Anterior cingulate cortex (tissue), 58 donors: ENCODE measurements at places on chromosomes 7 and 10.

- no peak for DNase-seq
These were observed 84.6 kb downstream of the PDGFA start for GRCh38 chr7:434891-435629.

DNA sequence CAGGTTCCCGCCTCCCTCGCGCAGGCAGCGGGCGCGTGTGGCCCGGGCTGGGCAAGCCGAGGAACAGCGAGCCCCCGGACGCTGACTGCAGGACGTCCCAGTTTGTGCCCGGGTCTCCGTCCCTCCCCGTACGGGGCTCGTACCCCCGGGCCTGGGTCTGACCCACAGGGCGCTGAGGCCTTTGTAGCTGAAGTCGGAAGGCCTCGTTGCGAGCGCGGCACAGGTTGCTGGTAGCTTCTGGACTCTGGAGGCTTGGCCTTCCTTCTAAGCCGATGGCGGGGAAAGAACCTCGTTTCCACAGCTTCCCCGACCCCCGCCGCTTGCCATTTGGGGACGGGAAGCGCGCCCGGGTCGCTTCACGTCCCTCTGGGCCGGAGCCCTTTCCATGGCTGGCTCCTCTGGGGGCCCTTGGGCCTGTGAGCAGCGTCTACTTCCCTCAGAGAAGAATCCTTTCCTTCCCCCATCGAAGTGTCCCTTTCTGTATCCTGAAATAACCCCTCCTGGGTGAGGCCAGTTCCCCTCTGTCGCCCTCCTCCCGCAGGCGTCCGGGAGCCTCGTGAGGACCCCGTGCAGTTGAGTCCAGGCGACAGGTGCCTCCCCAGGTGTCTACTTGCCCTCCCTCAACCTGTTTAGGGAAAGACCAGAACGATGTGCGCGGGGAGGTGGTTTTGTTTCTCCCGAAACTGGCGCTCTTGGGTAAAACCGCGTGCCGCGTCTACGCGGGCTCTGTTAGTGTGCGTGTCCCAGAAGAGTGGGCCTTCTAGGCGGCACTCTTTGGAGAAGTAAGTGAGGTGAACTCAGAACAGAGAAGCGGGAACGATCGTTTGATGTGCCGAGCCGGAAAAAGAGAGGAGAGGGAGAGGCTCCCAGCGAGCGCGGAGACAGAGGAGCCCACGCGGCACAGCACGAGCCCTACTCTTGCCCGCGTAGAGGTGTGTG lies 9.3 kb downstream of the EVX1 start:
- DNase-seq, result no peak

DNA sequence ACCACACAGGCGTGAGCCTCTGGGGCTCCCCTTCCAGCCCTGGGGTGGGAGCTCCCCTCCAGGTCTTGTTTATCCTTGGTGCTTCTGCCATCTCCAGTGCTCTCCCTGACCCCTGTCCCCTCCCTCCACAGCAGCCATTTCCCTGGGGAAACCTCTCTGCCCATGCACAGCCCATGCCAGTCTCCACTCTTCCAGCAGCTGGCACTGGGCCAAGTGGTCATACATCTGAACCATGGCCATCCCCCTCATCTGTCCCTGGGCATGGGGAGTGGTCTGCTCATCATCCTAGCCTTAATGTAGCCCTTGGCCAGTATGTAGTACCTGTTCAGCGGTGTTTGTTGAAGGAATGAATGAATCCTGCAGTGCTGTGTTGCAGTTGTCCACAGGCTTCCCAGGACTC lies 172.4 kb upstream of the ZNF32 start:
- DNase-seq, result no peak

- DNase-seq, result no peak
These were observed 4.3 kb downstream of the VIPR2 start for GRCh38 chr7:159140170-159140910.

DNA sequence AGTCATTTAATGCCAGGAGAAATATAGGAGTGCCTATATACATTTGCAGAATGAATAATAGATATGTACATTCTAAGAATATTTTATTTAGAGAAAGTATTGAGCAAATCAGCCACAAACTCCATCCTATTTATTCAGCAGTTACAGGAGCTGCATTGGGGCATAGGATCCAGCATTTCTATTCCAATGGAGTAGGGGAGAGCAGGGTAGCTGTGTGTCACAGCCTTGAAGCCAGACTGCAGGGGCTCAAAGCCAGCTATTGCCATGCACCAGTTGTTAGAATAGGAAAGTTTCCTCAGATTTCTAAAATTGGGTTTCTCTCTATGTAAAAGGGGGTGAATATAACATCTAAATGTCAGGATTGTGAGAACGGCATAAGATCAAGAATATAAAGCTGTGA lies 116.8 kb upstream of the MYO3A start:
- DNase-seq, result no peak

GRCh38 chr7:16951483-16952080 lies 69.8 kb upstream of the AGR3 start:
- DNase-seq, result no peak
